ENCODE measurements at places on chromosomes 7 and 10.

DNA sequence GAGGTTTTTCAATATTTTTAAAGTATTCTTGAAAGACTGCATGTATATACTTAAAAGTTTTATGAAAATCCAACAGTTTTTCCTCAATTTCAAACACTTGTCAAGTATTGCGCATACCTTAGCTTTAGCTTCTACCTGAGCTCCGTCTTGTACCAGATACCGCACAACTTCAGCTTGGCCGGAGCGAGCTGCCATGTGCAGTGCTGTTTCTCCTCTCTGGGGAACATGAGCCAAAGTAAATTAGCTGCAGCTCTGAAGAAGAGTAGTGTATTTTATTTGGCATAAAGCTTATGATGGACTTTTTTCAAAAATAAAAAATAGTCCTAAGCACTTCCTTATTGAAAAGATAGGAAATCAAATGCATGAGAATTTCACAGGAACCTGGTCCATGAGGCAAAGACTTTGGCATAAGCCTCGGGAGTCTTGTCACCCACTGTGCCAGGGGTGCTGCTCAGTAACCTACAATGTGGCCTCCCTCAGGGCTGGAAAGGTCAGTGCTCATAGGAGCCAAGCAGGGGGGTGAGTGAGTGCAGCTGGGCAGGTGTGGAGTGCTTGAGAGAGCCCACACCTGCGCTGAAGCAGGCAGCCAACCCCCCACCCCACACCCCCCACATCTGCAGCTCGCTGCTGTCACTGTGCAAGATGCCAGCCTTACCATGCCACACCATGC, 189.5 kb downstream of the ANK3 start:
- no peak for DNase-seq

GRCh38 chr10:29277296-29277695, 11.6 kb upstream of the LYZL1 start:
- no peak for DNase-seq

- DNase-seq = no peak
These were observed 179.0 kb upstream of the ADO start for GRCh38 chr10:62625484-62625883.

DNA sequence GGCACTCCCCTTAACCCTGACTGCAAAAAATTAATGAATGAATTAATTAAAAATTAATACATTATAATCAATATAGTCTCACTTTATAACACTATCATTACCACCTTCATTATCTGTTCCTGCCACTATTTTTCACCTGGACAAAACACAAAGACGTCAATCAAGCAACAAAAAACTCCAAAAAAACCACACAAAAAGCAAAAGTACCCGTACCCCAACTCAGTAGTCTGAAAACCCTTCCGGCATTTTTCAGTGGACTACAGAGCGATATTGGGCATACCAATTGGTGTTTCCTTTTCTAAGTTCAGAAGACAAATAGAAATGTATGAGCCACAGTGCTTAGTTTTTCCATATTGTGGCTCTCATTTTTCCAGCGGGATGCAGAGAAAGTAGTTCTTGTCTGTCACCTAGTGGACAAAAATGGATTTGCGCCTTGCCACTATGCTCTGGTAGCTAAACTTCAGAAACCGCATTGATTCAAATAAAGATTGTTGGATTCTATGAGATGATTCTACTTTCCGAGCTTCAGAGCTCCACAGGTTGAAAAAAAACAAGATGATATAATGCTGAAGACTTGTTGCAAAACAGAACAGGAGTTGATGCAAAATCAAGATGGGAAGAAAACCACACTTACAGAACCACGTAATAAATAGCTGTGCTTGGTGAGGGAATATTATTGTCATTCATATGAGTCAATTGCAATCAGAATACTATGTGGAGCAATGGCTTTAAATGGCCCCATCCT, 50.6 kb upstream of the ITGB1 start:
- peak; percentile 51 for DNase-seq

DNA sequence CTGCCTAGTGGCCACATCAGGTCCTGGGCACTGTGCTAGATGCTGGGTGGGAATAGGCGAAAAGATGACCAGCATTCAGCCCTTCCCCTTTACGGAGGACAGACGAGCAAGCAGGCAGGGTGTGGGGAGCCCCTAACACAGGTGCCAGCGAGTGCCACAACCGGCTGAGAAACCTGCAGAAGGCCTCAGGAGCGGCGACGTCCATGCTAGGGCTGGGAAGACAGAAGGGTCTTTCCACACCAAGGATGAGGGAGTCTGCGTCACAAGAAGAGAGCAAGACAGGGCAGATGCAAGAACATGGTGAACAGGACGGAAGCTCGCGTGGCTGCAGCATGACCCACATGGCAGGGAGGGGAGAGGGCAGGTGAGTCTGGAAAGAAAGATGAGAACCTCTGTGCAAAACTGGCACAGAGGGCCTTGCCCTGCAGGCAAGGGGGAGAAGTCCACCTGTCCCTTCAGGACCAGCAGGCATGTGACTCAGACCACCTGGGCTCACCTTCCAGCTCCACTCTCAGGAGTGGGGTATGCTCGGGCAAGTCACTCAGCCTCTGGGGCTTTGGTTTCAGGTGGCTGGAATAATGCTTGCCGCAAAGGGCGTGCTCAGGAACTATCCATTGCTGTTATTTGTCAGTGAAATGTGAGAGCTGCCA, 36.6 kb downstream of the KCNH2 start:
- DNase-seq = no peak

- no peak for DNase-seq
These were observed 180.5 kb upstream of the ASAH2 start for GRCh38 chr10:50431791-50432190.
